ENCODE measurements at places on chromosomes 3 and 15. TPM values are rescaled to one million over a fixed set of nuclear protein-coding genes. Genes with fewer than 3 reads are reported as not detected.

Gene COLQ
- total RNA-seq: 0.36 TPM

Gene FSTL1
- 1,906 TPM for total RNA-seq

Gene TFG
- total RNA-seq: 82.4 TPM

Gene ZNF662
- total RNA-seq: 2.3 TPM

Gene AHSG
- total RNA-seq: not detected

Gene TM4SF4
- 2.4 TPM for total RNA-seq

Gene GP9
- not detected for total RNA-seq

Gene LTF
- 1.7 TPM for total RNA-seq

Gene PLCB2
- total RNA-seq: 0.43 TPM

Gene NSUN3
- total RNA-seq: 22.0 TPM

Gene C3orf70
- 0.46 TPM for total RNA-seq

Gene CYP1A2
- not detected for total RNA-seq

Gene GADL1
- total RNA-seq: not detected

Gene ARRDC4
- total RNA-seq: 54.2 TPM

Gene PAK2
- 92.9 TPM for total RNA-seq

Gene SYNPR
- not detected for total RNA-seq

Gene TMC3
- 0.20 TPM for total RNA-seq

Gene XCR1
- total RNA-seq: not detected

Gene POU1F1
- total RNA-seq: not detected

Gene FBXL22
- total RNA-seq: 1.4 TPM

Gene FGD5
- 0.20 TPM for total RNA-seq

Gene IMPG2
- 0.33 TPM for total RNA-seq

Gene SNX22
- 0.10 TPM for total RNA-seq

Gene DAZL
- not detected for total RNA-seq

Gene GATM
- total RNA-seq: 0.20 TPM

Gene PSTPIP1
- total RNA-seq: 4.4 TPM

Gene CD200R1
- total RNA-seq: 0.07 TPM

Gene WNT7A
- not detected for total RNA-seq

All from smooth muscle cell of the pulmonary artery (primary cell).